Stimulated activated CD8-positive, alpha-beta memory T cell treated with anti-CD3 and anti-CD28 coated beads, Interleukin-7, amount 100 ng/mL, for 48 hours (primary cell): ENCODE measurements at places on chromosomes 11 and 22.

DNA sequence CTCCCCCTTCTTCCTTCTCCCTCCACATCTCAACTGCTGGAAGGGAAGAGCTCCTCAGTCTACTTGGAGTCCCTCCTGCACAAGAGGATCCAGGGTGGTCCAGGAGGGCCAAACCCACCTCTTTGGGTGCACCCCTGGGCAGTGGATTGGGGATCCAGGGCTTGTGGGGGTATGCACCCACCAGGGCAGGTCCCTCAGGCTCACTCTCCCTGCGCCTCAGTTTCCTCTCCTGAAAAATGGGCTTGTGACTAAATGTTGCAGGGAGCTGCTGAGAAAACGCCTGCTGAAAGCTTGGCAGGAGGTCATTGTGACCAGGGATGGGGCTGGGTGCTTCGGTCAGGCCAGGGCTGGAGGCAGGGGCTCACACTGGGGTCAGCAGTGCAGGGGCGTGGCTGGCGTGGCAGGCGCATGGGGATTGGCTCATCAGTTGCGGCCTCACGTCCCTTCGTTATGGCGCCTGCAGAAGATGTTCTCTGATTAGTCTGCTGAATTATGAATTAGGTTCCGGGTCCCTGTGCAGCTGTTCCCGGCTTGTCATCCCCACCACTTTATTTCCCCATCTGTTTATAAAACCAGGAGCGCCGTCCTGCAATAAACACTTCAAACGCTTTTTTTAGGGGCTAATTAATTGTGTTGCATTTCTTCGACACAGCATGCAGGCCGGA lies 25.7 kb upstream of the CCDC188 start:
- no peak for DNase-seq

GRCh38 chr11:62267576-62267975 lies 2.4 kb upstream of the SCGB2A2 start:
- no peak for DNase-seq

DNA sequence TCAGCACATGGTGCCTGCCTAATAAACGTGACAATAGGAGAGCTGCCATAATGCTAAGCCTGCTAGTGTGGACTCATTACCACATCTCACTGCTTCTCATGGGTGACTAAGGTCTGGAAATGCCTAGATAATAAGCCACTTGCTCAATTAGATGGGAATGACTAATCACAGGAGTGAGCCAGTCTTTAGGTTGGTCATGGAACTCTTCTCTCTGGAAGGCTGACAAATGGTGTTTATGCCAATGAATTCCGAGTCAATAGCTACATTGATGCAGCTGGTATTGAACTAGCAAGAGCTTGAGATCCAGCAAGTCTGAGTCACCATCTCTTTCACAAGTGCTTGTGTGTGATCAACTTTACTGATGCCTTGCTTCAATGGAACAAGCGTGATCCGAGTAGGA lies 334.9 kb downstream of the OPCML start:
- DNase-seq, result no peak

- DNase-seq, result no peak
Observed at GRCh38 chr11:12927221-12927620, 81.9 kb upstream of the RASSF10 start.

DNA sequence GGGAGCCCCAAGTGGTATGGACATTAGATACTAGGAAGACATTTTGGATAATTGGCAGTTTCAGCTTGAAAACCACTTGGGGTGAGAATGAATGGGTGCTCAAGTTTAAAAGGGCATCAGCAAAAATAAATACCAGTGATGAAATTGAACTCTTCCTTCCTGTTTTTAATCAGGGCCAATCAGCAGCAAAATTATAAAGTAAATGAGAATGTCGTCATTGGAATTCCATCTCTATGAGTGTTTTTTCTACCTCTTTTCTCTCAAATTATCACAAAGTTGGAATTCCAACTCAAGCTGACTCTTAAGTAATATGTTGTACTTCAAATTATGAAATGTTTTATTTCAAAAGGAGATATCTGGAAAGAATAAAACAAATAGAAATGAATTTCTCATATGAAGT lies 730.6 kb downstream of the METTL15 start:
- no peak for DNase-seq

DNA sequence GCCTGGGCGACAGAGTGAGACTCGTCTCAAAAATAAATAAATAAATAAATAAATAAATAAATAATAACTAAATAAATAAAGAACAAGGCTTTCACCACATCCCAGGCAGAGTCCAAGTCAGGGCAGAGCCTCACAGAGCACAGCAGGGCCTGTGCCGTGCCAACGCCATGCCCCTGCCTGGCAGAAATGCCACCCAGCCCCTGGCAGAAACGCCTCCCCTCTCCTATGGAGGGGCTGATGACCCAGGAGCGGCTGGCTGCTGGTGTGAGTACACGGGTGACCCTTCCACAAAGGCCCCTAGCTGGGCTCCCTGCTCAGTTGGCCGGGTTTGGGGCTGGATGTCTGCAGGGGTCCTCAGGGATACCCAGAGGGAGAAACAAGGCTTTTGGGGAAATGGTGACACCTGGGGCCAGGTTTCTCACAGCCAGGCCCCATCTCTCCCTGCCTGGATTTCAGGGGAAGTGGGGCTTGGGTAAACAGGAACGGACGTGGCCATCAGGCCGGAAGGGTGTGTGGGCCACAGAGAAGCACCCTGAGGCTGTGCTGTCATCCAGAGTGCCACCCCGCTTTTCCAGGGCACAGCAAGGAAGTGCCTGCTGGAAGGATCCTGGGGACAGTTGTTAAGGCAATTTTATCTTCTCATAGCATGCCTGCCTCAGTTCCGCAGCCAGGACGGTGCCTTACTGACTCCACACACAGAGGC lies 5.1 kb downstream of the BID start:
- no peak for DNase-seq

DNA sequence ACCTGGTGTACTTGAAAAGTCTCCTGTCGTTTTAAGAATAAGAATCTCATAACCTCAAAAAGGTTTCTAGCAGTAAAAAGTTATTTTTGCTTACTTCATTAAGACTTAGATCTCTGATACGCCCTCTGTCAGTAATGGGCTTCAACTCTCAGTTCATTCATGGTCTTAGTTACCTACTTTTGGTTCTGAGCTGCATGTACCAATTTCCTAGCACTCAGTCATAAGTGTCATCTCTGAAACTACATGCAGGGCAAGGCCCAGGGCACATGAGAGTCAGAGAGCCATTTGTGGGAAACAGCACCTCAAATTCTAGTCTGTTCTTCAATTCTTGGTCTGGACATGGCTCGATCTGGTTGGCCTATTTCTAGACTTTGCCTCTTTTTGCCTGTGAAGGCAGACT lies 838.4 kb downstream of the FAM181B start:
- no peak for DNase-seq

DNA sequence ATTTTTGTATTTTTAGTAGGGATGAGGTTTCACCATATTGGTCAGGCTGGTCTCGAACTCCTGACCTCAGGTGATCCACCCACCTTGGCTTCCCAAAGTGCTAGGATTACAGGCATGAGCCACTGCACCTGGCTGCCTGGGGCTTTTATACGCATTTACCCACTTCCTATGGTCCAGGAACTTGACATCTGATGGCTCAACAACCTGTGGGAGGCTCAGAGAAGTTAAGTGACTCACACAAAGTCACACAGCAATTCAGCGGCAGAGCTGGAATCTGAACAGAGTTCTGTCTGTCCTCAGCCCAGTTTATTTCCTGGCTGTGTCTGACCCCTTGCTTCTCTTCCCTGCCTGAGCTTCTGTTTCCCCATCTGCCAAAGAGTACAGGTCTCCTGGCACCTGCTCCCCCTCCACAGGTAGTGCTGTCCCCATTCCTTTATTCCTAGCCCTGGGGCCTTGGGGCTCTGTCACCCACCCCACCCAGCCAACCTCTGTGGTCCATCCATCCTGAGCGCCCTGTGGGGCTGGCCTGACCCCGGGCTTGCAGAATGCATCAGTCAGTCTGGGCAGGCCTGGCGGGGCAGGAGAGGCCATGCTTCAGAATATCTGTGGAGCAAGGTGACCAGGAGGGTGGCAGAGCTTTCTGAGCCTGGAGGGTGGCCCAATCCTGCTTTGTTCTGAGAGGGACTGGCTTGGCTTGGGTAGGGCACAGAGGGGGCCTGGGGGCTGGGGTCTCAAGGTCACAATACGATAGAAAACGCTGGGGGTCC lies 50.6 kb downstream of the CACNA1I start:
- DNase-seq, result no peak

DNA sequence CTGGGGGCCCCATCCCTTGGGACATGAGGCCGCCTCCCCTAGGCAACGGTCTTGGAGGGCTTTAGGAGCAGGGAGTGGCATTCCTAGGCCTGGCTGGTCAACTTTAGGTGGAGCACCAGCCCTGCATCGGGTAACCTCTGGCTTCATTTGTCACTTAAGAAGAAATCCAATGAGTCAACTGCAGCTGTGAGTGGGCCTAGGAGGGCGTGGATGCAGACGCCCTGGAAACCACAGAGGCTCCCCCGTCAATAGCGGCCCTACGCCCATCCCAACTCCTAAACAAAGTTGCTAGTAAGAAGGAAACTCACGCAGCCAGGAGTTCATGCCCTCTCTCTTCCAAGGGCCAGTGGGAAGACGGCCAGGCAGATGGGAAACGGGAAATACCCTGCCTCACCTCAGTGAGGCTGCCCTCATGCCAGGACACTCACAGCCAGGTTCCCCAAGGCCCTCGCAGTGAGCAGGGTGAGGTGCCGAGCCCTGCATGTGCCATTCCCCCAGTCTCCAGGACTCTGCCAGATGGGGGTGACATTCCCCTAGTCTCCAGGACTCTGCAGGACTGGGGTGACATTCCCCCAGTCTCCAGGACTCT lies 20.8 kb downstream of the BID start:
- DNase-seq, result no peak

DNA sequence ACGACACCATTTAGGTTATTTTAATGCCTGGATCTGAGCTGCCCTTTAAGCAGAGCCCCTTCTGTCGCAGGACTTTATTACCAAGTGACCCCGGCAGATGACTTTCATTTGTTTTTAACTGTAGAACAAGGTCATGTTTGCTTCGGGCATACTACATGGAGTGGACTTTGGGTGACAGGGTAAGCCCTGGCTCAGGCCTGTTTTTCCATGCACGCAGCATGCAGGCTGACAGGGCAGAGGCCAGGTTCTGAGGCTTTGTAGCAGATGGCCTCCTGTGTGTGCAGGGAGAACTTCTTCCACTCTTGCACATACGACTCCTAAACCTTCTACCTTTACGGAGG lies 50.5 kb downstream of the SNX19 start:
- no peak for DNase-seq

DNA sequence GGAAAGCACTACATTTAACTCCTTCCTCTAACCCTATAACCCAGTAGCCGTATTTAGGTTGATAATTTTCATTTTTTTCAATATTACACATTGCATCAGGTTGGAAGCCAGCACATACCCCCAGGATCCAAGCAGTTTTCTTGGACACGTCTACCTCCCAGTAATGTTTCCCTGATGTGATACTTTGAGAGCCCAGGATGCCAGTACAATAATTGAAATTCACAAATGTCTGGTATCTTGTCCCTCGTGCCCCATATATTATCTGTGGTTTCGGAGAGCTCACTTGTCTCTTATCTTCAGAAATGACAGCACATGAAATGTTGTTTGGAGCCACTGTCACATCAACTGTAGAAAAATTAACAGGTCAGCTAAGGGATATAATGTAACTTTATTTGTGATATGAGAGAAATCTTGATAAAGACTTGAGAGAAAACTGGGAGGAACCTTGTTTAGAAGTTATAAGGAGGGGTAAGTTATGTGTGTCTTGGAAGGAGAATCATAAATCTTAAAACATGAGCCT lies 19.8 kb downstream of the TRIM5 start:
- DNase-seq, result no peak

DNA sequence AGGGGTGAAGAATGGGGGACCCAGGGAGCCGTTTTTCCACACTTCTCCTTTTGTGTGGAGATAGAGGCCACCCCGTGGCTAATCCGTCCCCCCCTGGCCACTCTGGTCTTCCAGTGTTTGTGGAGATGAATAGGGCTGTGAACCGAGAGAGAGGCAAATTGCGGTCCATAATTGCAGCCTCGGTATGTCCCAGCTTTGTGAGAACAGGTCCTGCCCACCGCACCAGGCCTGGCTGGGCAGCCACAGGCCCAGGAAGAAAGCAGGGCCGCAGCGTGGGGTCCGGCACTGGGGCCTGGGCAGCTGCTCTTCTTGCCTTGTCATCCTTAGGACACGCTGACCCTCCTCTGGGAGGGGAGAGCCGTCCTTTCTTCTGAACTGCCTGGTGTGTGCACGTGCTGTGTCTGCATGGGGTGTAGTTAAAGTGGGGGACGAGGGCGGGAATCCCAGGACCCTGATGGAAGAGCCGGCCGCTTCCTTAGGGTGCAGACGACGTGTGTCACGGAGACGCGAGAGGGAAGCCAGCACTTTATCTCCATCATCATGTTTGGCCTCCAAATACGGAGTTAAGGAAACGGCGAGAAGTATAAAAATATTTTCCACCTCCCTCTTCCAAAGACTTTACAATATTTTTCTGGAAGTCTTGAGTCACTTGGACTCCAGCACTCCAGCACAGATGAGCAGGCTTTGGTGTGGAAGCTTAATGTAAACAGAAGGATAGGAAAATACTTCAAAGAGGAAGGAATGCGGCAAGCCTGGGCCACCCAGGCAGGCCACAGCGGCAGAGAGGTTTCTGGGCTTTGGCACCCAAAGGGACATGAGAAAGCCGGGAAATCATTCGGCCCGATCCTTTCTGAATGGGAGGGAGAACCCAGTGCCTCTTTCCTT lies 1248.4 kb downstream of the BRD1 start:
- DNase-seq, result no peak

DNA sequence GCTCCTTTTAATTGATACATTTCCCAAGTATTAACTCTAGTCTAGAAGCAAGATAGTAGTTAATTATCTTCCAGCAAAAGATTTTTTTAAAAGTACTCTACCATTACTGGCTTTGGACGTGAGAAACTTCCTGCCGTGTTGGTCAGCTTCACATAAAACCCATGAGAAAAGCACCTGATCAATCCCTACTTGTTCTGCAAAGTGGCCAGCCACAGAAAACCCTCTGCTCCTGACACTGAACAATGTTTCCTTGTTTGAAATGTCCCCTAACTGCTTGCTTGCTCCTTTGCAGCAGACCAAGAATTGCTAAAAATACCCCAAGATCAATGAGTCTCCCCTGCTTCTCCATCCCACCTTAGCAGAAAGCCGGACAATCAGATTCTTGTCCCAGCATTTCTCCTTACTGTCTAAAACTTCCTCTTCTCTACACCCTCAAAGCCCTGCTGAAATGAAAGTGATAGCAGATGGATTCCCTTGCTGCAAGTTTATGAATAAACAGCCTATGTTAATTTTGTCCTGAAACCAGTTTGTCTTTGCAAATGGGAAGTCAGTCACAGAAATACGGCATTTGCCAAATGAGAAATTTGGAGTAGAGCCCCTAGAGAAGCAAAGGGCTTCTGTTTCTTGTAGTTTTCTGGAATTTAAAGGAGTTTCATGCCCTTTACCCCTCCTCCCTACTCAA lies 207.1 kb upstream of the ARHGAP20 start:
- no peak for DNase-seq

GRCh38 chr11:124026498-124026897 lies at the start of gene OR10G8:
Gene OR10G8 (plus strand): TSS chr11:124026798. CDS start chr11:124029623, 2,825 bp downstream.
- no peak for DNase-seq

DNA sequence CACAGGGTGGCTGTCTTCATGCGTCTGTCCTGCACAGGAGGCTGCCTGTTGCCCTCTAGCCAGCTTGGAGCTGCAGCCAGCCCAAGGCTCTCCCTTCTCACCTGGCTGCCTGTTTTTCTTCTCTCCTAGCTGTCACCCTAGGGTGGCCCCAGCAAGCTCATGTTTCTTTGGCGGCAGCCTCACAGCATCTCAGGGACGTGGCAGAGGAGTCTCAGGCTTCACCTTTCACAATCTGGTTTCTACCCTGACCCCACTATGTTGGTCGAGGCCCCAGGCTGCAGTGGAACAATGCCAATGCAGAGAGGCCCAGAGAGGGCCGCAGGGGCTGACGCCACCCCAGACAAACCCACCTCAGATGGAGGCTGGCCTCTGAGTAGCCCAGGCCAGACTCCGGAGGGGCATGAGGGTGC lies 2.5 kb upstream of the CLDN5 start:
- no peak for DNase-seq

- no peak for DNase-seq
Observed at GRCh38 chr11:85694385-85694980, 8.5 kb upstream of the CCDC89 start.
